LHCN-M2 (cell line): ENCODE measurements at places on chromosomes 2 and 18. TPM values are rescaled to one million over a fixed set of nuclear protein-coding genes. Genes with fewer than 3 reads are reported as not detected.

Gene EVX2
- total RNA-seq: not detected in 2 replicates

Gene PRSS56
- 0.40 and 0.71 TPM in 2 replicates for total RNA-seq

Gene CXCR1
- not detected in 2 replicates for total RNA-seq

Gene CFAP53
- total RNA-seq: 0.13 TPM in 1 of 2 replicates, not detected in the other

Gene HSPD1
- total RNA-seq: 287 and 305 TPM in 2 replicates

Gene TNS1
- total RNA-seq: 47.8 and 53.4 TPM in 2 replicates

Gene BCL11A
- total RNA-seq: 0.11 and 0.13 TPM in 2 replicates

Gene ANKRD53
- 0.11 and 0.83 TPM in 2 replicates for total RNA-seq

Gene COL5A2
- total RNA-seq: 187 TPM in 2 replicates

GRCh38 chr2:144426981-144427479, 92.9 kb downstream of the ZEB2 start:
- DNase-seq: peak; percentile 58

- DNase-seq: no peak
These were observed 134.9 kb downstream of the FAM161A start for GRCh38 chr2:61718965-61719364.

DNA sequence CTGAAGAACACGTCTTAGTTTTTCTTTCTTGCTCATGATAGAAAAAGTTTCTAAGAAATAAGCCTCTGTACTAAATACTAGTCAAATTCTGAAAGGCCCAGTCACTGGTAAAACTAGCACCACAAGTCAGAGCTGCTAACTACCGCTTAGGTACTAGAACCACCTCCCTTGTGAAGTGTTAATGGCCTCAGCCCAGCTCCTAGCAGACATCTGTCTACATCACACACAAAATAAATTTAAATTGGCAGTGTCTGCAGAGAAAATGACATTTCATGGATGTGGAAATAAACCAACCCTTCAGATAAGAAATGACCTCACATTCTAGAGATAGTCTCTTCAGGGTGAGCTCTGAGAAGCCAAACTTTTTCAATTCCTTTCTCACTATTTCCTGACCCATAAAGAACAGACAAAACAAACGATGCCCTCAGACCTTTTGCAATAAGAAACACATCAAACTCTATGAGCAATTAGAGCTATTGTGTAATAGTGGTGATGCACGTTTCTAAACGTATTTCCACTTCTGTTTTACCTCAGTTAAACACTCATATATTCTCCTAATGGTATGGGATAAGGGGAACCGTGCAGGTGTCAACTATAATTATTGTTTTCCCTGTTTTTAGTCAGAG, 70.3 kb upstream of the DSG1 start:
- no peak for DNase-seq

- DNase-seq: peak; percentile 71
These were observed 155.1 kb upstream of the RASGRP3 start for GRCh38 chr2:33321236-33321771.

DNA sequence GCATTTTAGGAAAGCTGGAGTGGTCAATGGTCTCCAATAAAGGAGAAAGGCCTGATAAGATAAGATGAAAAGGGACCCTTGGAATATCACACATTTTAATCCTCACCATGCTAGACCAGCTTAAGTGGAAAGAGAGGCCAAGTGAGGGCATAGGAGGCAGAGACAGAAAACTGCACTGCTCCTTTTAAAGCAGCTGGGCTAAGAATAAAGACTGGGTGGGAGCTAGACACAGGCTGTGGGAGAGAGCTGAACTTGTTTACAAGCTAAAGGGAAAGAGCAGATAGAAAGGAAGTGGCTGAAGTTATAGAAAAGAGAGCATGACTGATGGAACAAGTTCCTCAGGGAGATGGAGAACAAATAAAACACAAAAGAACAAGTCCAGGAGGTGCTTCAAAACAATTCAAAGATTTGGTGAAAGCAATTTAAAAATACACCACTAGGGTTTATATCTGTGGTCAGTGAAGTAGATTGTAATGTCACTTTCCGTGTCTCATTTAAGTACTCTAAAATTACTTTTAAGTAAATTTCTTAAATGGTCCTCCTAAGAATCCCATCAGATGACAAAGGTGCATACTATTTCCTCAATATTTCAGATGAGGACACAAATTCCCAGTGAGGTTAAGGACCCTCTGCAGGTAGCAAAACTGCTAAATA, 7.5 kb downstream of the COL5A2 start:
- DNase-seq: no peak

- DNase-seq: peak; percentile 84
These were observed 103.4 kb downstream of the TNS1 start for GRCh38 chr2:217899231-217900009.

- DNase-seq: no peak
These were observed 99.6 kb downstream of the FMNL2 start for GRCh38 chr2:152434395-152435182.

DNA sequence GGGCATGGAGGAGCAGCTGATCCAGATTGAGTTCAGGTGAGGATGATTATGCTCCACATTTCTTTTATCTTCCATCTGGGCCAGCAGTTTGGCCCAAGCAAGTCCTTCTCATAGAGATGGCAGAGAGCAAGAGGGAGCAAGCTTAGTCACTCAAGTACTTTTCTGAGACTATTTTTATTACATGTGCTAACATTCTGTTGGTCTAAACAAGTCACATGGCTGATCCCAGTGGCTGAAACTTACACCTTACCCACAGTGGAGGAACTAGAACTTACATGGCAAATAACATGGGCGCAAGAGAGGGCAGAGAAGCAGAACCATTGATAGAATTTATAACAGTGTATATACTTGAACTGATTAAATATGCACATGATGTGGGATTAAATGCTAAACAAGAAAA, 105.7 kb downstream of the KYNU start:
- no peak for DNase-seq

DNA sequence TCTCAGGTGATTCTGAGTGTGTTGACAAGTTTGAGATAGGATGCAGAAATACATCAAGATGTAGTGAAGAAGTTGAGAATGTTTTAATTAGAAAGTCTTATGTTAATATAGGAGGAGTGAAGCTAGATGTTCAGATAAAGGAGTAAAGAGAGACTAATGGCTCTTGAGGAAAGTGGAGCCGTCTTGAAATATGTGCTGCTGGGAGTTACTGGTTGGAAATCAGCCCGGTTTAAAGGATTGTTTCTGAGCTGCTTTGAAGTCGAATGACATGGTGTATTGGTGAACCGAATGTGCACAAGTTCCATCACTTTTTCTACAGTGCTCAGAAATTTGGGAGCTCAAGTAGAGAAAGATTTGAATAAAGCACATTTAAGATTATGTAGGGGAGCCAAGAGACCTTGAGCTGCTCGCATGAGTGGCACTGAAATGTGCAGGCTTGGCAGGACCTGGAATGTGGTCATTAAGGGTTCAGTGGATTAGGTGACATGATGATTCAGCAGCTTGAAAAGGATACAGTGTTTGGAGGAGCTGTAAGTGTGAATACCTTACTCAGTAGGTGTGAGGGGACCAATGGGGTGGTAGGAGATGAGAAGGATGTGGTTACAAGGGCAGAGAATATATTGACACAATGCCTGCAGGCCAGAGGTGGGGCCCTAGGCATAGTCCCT, 68.6 kb downstream of the CAB39 start:
- DNase-seq: peak; percentile 59

DNA sequence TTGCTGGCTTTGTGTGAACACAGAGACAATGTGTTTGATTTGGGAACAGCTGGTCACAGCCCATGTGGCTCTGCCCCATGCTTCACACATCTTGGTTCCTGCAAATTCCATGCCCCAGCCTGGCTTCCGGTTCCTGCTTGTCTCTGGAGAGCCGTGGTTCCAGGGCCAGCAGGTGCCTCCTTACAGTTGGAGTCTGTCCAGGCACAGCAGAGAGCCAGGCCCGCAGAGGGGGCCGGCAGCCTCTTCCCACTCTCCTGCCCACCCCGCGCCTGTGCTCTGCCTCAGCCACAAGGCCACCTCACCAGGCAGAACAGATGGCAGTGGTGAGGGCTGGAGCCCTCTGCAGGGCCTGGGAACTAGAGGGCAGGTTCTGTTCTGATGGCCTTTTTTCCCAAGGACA, 81.5 kb downstream of the LDLRAD4 start:
- DNase-seq: no peak

GRCh38 chr2:65420712-65421431, 11.5 kb downstream of the SPRED2 start:
- no peak for DNase-seq

- no peak for DNase-seq
These were observed 19.6 kb upstream of the NDUFV2 start for GRCh38 chr18:9082711-9083510.

- no peak for DNase-seq
These were observed 213.3 kb downstream of the FAM210A start for GRCh38 chr18:13513021-13513420.

DNA sequence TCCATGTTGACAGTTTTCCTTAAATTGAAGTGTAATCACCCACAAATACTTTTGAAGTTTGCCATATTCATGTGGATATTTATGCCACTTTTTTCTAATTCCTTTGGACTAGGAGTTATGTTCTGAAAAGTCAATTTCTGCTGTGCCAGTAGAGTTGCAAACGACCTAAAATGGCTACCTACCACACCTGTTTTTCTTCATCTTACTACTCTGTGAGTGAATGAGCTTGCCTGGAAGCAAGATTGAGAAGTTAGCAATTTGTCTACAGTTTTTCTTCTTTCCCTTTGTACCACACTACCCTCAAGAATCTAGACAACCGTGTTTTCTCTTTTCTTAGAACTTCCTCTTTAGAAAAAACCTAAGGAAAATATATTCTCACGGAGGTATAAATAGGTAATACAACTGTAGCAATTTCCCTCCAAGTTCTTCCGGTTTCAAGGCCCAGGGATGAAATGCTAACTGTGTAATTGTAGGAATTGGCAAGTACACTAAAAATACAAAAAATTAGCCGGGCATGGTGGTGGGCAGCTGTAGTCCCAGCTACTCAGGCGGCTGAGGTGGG, 7.3 kb upstream of the SLC39A10 start:
- DNase-seq: no peak

- DNase-seq: no peak
These were observed 639.8 kb upstream of the ZEB2 start for GRCh38 chr2:145159676-145160075.

- no peak for DNase-seq
These were observed 403.6 kb upstream of the ACVR2A start for GRCh38 chr2:147441182-147441581.
